Ascending aorta (tissue), 2 donors: ENCODE measurements at places on chromosomes 11 and 22. TPM values are rescaled to one million over a fixed set of nuclear protein-coding genes. Genes with fewer than 3 reads are reported as not detected.

PTPRCAP gene
- total RNA-seq: 26.6 TPM

MIOX gene
- not detected for total RNA-seq

PLAAT3 gene
- 21.1 TPM for total RNA-seq

- DNase-seq: no peak
- H3K27me3 ChIP-seq: no peaks in the 10 kb centered on the region
- H3K36me3 ChIP-seq: no peaks in the 10 kb centered on the region
- H3K4me3 ChIP-seq: no peak overlapping the region
- H3K4me1 ChIP-seq: no peaks in the 10 kb centered on the region
These were observed 45.7 kb downstream of the GNB1L start for GRCh38 chr22:19808873-19809478.

GRCh38 chr11:33320814-33321330, 63.7 kb downstream of the HIPK3 start:
- H3K27ac ChIP-seq: no peak overlapping the region
- H3K27me3 ChIP-seq: no peaks in the 10 kb centered on the region
- H3K4me1 ChIP-seq: peaks cover 37% of the 10 kb centered on the region
- H3K36me3 ChIP-seq: no peaks in the 10 kb centered on the region
